NCI-H1092 (cell line): ENCODE measurements at places on chromosomes 3 and 15.

DNA sequence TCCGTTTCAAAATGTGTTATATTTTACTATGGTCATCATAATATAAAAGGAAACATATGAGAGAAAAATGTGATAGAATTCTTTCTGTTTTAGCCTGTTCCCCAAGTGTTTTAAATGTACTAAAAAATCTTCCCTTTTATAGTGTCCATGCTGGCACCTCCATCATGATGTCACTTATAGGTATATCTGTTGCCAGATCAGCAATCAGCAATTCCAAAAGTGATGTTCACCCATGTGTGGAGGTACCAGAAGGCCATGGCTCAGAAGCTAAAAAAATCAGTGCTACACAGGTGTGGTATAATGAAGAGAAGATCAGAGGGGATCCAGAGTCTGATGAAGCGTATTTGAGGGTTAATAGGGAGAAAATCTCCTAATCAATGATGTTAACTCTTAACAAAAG lies 1.1 kb upstream of the GPR15 start:
- DNase-seq, result no peak

- no peak for DNase-seq
Measured at GRCh38 chr15:91981821-91982800, 128.6 kb downstream of the SLCO3A1 start.

DNA sequence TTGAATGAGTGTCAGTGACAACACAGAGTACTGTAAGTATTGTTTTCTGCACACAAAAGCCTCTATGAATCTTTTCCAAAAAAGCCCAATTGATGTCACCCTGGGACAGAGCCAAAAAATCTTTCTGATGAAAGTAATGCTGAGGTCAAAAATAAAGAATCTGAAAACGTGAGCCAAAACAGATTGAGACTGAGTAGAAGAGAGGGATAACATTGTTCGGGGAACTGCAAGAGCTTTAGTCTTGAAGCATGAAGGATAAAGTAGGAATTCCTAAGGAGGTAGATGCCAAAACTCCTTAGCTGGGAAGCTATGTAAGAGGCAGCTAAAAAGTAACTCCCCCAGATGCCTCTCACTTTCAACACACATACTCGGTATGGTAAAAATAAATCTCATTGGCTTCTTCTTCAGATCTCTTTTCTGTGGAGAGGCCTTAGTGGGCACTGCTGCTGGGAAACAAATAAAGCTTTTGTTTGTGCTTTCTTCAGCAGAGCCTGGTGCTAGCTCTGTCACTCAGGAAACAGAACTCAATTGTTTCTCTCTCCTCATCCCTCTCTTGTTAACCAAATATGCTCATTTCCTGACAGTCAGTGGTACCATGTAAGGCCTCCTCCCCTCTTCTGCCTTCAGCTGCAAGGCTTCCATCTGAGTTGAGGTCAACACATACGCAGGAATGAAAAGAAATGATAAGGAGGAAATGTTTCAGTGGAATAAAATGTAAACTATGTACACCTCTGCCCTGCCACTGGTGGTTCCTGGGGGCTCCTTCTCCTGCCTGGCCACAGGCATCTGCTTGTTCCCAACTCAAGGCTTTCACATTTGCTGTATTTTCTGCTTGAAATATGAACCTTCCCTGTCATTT lies 58.1 kb downstream of the CD200 start:
- no peak for DNase-seq

- no peak for DNase-seq
Measured at GRCh38 chr3:24377218-24377993, 117.2 kb downstream of the THRB start.

DNA sequence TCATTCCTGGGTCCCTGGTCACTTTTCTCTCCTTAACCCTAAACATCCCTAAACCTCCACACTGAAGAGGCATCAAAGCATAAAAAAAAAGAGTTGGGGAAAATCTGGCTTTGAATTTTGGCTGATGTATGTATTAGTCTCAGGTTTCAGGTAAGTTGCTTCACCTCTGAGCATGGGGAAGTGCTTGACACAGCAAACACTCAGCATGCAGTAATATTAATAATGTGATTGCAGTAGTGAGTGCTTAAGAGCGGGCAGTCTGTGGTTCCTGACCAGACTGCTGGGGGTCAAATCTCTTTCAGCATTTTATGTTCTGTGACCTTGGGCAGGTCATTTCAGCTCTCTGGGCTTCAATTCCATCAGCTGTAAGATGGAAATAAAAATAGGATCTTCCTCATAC lies 467.9 kb downstream of the SOX2 start:
- DNase-seq, result no peak

DNA sequence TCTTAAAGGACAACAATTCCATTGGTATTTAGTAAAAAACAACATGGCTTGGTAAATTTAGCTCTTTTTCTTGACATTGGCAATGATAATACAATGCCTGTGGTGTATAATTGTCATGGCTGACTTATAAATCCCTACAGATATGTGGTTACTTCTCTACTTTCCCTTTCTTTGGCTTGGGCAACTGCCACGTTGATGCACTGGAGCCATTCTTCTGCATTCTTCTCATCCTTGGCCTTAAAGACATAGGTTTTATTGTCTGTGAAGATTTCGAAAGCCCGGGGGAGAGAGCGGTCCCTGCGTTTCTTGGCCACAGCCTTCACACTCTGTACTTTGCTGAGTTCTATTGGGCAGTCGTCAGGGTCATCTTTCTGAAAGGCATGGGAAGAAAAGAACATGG lies 101.1 kb upstream of the CCNL1 start:
- DNase-seq, result no peak

DNA sequence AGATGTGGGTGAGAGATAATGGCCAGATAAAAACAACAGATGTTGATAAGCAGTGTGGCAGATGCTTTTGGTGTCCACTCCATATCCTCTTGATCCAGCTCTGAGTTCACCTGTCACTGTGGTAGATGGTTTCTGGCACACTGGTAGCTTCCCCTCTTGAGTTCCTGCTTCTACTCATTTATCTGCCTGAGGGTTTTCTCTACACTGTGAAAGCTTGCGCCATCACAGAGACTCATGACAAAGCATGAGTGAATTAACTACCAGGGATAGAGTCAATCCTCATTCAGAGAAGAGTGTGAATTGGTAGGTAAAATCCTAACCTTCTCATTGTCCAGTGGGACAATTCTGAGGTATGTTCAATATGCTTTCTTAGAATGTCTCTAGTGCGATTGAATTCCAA lies 50.0 kb upstream of the ARHGEF26 start:
- no peak for DNase-seq

- DNase-seq, result peak; percentile 10
Measured at GRCh38 chr3:148727231-148727630, 29.5 kb downstream of the AGTR1 start.

GRCh38 chr3:102526865-102527264 lies 92.0 kb downstream of the ZPLD1 start:
- no peak for DNase-seq

GRCh38 chr3:119527714-119528113 lies 29.4 kb downstream of the TIMMDC1 start:
- DNase-seq, result no peak

GRCh38 chr3:54188176-54188791 lies 65.9 kb downstream of the CACNA2D3 start:
- DNase-seq, result no peak

- DNase-seq, result no peak
Measured at GRCh38 chr3:128786434-128787020, 60.5 kb downstream of the RAB7A start.

- DNase-seq, result no peak
Measured at GRCh38 chr3:124434176-124434575, 296.1 kb upstream of the UMPS start.

DNA sequence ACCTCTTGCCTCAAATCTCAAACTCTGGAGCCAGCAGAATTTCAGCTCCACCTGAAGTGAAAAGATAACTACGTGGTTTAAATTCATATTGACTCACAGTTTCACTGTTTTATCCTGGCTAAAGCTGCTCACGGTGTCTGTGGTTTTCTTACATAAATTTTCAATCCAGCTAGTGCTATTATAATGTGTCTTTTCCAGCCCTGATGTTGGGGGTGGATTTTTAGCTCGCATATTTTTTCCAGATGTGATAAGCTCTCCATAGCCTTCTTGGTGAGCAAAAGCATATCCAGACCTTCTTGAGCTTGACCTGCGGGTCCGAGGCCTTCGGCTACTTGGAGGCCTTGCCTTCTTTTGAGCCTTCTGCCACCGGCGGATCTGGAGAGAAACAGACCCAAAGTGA lies 239.3 kb downstream of the DTWD1 start:
- no peak for DNase-seq

- DNase-seq, result no peak
Measured at GRCh38 chr3:35262406-35262805, 376.9 kb upstream of the ARPP21 start.

GRCh38 chr3:3113042-3113709 lies 3.0 kb upstream of the IL5RA start:
- no peak for DNase-seq

- peak; percentile 93 for DNase-seq
Measured at GRCh38 chr15:81914734-81915256, 131.0 kb downstream of the MEX3B start.

DNA sequence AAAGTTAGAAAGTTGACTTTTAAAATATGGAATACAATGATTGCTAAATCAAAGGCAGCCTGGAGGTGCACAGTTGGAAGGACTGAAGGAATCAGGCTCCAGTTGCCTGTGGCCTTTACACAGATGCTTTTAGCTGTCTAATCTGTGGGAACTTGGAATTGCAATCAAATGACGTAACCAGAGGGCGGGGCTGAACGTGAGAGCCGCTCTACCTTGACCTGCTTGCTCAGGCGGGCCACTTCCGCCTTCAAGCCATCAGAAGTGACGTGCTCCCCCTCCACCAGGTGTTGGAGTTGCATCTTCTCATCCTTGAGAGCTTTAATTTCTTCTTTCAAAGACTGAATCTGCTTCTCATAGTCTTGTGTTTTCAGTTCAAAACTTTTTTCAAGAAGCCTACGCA lies 37.7 kb upstream of the GNB5 start:
- DNase-seq, result no peak

DNA sequence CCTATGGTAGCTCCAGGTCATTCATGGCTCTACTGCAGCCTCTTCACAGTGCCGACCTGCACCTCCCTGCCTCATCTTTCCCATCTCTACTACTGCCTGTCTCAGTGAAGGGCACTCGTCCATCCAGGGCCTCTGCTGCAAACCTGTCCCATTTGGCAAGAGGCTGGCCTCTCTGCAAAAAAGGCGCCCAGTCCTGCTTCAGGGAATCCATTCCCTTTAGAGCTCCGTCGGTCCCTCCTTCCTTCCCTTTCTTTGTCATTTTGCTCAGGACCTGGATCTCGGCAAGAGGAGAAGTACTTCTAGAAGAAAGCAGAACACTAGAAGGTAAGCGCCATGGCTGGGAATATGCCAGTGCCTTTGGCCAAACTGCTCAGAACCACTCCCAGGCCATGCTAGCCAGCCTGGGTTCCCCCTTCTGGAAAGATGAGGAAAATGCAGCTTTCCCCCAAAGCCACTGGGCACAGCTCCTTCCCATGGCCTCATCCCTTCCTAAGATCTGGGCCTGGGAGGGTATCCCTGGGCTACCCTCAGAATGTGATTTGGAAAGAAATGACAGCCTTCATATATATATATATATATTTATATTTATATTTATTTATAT lies 6.4 kb upstream of the ISL2 start:
- DNase-seq, result peak; percentile 21

- no peak for DNase-seq
Measured at GRCh38 chr3:138381413-138381901, 33.1 kb downstream of the MRAS start.

- no peak for DNase-seq
Measured at GRCh38 chr3:142040941-142041491, 108.3 kb downstream of the TFDP2 start.

DNA sequence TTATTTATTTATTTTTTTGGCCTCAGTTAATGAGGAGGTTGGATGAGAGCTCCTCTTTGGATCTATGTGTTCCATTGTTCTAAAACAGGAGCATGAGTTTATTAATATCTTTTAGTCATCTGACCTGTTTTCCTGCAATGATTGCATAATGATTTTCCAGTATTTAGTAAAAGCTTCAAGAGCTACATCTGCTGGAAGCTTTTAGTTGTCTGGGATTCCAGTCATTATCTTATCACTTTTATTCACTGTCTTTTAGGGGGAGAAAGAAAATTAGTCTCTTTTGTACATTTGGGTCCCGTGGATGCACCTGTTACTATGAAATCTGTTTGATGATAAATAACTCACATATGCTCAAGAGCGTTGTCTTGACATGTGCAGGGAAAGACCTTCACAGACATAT lies 1270.0 kb downstream of the ROBO1 start:
- DNase-seq, result peak; percentile 27

DNA sequence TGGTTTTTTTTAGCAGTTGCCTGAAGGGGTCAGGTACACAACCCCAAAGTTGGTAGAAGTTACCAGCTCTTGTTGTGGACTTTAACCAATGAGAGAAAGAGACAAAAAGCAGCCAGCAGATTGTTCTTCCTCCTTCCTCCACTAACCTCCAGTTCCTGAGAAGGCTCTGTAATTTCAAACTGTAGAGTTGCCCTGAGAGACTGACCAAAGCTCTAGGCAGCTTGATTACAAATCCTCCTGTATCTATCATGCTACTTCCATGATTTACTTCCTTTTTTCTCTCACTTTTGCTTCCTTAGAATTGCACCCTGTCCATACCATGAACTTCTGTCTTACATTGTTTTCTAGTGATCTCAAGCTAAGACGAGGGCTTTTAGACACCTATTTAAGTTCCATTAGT lies 29.2 kb downstream of the NSUN3 start:
- no peak for DNase-seq

DNA sequence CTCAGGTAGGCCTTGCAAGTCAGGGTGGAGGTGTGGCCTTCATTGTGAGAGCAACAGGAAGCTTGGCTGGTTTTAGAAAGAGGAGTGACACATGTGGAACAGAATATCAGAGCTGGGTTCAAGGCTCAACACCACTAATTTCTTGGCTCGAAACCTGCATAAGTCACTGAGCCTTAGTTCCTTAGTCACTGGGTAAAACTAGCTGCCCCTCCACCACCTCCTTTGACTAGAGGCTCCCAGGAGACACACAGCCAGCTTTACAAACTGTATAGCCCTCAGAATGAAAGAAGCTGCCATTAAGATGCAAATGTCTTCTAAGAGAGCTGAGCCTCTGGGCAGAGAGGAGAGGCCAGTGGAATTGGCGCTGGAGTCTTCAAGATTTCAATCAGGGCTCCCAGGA lies 67.7 kb downstream of the CERS3 start:
- DNase-seq, result no peak

DNA sequence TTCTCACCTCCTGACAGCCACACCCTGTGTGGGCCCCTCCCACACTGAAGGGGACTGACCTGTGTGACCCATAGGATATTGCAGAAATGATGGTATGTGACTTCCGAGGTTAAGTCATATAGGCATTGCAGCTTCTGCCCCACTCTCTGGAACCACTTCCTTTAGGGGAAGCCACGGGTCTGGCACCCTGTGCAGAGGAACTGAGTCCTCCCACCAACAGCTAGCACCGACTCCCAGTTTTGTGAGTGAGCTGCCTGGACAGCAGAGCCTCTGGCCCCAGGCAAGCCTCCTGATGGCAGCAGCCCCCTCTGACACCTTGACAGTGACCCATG lies 24.6 kb upstream of the SLC6A6 start:
- DNase-seq, result no peak

GRCh38 chr15:66630801-66631351 lies 65.1 kb upstream of the LCTL start:
- DNase-seq, result no peak
